ENCODE measurements at places on chromosomes 4 and X.

DNA sequence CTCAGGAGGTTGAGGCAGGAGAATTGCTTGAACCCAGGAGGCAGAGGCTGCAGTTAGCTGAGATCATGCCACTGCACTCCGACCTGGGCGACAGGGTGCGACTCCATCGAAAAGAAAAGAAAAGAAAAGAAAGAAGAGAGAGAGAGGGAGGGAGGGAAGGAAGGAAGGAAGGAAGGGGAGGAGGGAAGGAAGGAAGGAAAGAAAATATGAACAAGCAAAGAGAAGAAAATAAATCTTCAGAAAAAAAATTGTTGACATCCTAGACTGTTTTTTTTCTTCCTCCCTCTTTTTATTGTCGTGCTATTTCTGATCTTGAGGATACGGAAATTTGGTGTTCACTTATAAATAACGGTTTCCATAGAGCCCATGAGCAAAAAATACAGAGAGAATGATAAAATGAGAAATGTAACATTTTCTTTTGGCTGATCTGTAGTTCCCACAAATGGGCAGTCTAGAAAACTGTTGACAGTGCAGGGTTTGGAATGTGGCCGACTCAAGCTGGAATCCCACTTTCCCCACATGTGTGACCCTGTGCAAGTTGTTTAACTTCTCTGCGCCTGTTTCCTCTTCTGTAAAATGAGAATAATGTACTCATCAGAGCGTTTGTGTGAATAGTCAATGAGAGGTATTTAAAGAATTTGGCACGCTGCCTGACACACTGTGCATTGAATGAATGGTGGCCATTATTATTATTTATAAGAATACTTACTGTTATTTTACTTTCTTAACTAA lies 19.4 kb downstream of the SORBS2 start:
- no peak for DNase-seq

DNA sequence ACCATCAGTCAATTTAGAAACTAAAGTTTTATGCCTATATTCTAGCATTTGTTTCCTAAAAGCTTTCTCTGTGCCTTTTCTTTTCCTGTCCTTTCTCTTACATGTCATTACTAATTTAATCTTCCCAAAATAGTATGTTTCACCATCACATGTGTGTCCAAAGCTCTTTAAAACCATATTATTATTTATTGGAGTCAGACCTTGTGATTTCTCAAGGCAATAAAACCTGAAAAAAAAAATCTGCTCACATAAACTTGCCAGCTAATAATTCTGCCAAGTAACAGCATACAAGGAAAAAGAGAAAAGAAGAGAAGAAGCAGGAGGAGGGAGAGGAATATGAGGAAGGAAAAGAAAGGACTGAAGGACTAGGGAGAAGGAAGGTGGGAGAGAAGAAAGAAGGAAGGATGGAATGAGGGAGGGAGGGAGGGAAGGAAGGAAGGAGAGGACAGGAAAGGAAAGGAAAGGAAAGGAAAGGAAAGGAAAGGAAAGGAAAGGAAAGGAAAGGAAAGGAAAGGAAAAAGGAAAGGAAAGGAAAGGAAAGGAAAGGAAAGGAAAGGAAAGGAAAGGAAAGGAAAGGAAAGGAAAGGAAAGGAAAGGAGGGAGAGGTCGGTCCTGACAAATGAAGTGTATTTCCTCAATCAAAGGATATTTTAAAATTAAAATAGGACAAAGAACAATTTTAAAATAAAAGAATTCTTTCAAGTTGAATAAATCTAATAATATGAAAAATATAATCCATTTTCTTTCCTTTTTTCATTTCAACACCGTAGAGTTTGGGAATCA lies 57.4 kb downstream of the ANTXR2 start:
- no peak for DNase-seq

GRCh38 chr4:70667740-70668535 lies 1.6 kb upstream of the JCHAIN start:
- DNase-seq = no peak

- no peak for DNase-seq
Observed at GRCh38 chr4:109945056-109945455, 32.4 kb downstream of the EGF start.

DNA sequence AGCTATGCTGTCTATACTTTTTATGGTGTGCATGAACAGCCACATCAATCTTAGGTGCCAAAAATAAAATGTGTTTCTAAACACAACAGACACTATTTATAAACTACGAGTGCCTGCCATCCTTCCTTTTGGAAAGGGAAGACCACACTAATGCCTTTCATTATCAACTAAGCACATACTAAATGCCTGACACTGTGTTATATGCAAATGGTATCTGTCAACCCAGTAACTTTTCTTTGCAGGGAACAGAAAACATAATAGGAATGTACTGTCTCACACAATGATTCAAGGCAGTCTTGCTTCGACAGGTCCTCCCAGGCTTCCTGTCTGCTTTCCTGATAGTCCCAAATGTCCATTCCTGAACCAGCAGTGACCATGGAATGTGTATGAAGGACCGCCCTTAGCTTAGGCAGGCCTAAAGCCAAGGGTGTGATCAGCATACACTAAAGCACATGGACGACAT lies 43.8 kb downstream of the ADGRA3 start:
- no peak for DNase-seq

GRCh38 chrX:56784666-56785065 lies 55.6 kb downstream of the NBDY start:
- DNase-seq = no peak

- peak; percentile 20 for DNase-seq
Observed at GRCh38 chr4:2831611-2832308, 11.9 kb upstream of the ADD1 start.

DNA sequence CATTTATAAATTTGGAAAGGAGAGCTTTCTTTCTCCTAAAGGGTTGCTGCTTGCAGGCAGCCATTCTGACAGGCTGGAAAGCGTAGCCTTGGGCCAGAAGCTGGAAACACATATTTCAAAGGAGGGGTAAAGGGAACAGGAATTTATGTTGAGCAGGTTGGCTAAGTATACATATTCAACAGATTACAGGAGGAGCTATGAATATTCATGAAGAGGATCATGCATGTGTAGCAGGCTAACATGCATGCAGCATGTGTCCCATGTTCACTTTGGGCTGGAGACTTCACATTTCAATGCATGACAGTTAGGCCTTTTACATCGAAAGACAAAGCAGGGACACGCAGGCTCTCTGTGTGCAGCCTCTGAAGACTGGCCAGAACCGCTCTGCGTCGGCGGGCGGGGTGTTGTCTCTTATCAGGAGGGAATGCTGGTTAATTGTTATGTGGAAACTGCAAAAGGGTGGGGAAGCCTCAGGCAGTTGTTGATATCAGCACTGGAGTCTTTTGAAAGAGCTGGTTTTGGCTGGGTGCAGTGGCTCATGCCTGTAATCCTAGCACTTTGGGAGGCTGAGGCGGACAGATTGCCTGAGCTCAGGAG lies 31.5 kb downstream of the CASP3 start:
- DNase-seq = no peak

GRCh38 chr4:38842994-38843393 lies 13.6 kb downstream of the TLR6 start:
- no peak for DNase-seq

DNA sequence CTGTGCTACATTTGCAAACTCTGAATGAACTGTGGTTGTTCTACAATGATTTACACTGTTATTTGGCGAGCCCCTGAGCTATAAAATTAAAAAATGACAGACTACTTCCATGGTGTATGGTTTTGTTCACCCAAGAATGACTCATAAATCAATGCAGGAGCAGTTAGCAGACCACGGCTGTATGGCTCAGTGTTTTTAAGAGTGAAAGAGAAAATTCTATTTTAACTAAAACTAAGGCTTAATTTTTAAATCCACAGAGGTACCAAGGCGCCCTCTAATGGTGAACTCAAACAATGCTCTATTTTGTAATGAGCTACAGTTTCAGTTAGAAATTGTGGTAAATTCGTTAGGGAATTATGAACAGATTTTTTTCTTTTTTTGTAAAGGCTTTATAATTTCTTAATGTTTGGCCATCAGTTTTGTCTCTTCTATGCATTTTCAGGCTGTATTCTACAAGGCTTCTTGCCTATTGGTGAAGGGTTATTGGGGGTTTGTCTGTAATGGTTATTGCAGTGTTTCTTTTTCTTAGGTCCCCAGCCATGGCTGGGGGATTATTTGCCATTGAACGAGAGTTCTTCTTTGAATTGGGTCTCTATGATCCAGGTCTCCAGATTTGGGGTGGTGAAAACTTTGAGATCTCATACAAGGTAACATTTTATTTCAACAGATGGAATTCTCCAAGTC lies 32.5 kb downstream of the HMGB2 start:
- no peak for DNase-seq

DNA sequence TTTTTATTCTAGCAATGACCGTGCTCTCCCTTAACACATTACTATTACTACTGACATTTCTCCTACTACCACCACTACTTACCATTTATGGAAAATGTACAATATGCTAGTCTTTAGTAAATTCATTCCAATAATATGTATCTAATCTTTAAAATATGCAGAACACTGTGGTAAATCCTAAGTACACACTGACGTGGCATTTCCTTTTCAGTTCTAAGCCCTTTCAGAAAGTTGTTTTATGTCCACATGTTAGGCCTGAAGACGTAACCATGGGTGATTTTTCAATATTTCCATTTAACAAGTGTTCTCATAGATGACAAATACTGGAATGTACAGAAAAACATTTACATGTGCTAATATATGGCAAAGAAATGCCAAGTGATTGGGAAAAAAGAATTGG lies 268.6 kb upstream of the SLIT2 start:
- DNase-seq = no peak

GRCh38 chrX:19625612-19626011 lies 110.3 kb upstream of the MAP3K15 start:
- DNase-seq = peak; percentile 59

GRCh38 chr4:18529482-18529881 lies 507.9 kb upstream of the LCORL start:
- no peak for DNase-seq

GRCh38 chr4:21780148-21780547 lies 168.4 kb downstream of the KCNIP4 start:
- DNase-seq = no peak
